Stimulated activated CD8-positive, alpha-beta memory T cell treated with anti-CD3 and anti-CD28 coated beads, Interleukin-2, amount 100 ng/mL, for 1 hour (primary cell): ENCODE measurements at places on chromosomes 3 and 15.

GRCh38 chr3:11134794-11135193, 19.5 kb upstream of the HRH1 start:
- DNase-seq = no peak

- DNase-seq = no peak
Observed at GRCh38 chr3:139552632-139553365, 13.3 kb upstream of the RBP1 start.

GRCh38 chr3:169929830-169930519, 18.6 kb downstream of the SAMD7 start:
- no peak for DNase-seq

DNA sequence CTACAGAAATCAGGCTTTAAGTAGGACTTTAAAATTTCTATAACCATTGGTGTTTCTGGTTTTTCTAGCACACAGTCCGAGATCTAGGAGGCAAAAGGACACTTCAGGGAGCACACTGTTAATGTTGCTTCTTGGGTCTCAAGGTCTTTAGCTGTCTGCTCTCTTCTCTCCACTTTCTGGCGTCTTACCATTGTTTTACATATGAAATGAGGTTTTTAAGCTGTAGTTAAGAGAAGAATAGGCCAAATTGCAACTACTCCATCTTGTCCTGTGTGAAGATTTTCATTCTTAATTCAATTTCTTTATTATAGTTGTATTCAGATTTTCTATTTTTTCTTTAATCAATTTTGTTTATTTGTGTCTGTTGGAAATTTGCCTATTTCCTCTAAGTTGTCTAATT, 151.4 kb downstream of the WNT7A start:
- no peak for DNase-seq

GRCh38 chr3:188108703-188109412, 45.1 kb upstream of the LPP start:
- DNase-seq = no peak

DNA sequence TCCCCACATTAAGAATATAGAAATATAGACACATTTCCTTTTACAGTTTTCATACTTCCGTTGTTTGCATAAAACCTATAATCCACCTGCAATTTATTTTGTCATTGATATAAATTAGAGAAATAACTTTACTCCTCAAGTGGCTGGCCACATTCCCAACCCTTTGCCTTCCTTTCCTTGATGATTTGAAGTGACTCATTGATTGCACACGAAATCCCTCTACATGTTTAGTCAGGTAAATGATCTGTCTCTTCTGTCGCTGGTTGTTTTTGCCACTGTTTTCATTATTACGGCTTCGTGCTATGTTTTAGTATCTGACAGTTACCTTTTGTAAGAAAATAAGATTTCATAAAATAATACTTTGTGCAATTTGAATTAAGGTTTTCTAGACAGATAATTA, 272.2 kb upstream of the NR2E3 start:
- no peak for DNase-seq
